ENCODE measurements at places on chromosomes 1 and 21.

DNA sequence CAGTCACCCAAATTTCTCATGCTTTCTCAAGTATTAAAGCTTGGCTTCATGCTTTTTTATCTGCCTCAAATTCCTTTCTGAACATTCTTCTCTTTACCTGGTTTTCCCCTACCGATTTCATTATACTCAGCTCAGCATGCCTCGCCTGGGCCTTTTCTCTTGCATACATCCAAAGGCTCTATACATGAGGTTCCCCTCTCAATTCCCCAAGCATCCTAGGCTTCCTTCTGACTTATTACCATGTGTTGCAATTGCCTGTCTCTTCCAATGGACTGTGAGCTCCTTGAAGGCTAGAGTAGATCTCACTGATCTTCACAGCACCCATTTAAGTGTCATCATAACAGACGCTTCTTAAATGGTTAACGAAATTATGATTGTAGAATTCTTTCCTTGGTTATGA is 24.1 kb upstream of the CYP4A22 start:
- no peak for DNase-seq

DNA sequence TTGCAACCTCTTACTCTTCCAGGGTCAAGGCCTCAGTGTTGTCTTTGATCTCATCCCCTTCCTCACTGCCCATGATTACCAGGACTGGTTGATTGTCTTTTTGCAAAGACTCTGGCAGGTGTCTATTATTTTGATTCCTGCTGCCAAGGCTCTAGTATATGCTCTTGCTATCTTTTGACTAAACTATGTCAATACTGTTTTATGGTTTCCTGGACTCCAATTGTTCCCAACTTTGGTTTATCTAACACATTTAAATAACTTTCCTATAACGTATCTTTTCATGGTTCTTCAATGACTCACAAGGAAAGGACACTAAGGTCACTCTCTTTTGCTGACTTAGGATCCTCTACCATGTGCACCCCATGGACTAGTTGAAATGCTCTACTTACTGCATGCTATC is 141.5 kb downstream of the PTPRC start:
- no peak for DNase-seq

- DNase-seq = peak; percentile 59
Observed at GRCh38 chr21:38806153-38806941, 618 bp downstream of the ETS2 start.

DNA sequence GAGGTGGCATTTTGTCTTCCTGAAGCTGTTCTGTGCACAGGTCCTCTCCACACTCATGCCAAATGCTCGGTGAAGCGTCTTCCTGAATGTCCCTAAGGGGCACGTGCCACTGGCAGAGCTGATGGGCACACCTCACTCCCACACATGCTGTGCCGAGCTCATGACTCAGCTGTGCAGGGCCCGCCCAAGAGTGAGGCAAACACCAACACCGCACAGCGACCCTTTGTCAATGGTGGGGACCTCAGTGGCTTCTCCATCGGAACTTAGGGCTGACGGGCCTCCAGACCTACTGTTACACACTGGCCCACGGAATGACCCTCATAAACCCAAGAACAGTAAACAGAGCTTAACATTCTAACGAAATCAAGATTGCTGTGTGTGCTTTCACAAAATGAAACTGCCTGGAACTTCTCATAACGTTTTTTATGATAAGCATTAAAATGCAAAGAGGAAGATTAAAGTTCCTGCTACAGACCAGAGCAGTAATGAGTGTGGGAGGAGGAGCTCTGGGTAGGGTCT is 89.3 kb downstream of the SIM2 start:
- DNase-seq = no peak

- DNase-seq = no peak
Observed at GRCh38 chr1:29639156-29639736, 402.9 kb downstream of the PTPRU start.

- no peak for DNase-seq
Observed at GRCh38 chr1:48932366-48932765, 155.7 kb upstream of the BEND5 start.

- no peak for DNase-seq
Observed at GRCh38 chr1:119160866-119161265, 20.4 kb upstream of the WARS2 start.
